HEK293T (cell line): ENCODE measurements at places on chromosomes 6 and 20.

DNA sequence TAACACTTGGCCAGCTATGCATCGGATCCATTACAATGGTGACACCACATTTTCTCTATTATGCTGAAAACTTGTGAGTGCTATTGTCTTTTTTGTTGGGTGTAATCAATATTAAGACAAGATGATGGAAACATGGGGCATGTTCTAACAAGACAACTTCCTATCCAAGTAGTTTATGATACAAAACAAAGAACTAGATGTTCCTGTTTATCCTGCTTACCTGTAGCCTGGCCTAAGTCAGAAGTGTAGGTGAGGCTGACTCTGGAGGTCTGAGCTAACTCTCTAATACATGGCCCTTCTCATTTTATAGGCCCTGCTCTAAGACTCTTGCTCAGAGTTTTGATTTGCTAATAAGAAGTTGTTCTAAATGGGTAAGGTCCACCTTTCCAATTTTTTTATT lies 242.4 kb upstream of the STXBP5 start:
- no peak for DNase-seq

DNA sequence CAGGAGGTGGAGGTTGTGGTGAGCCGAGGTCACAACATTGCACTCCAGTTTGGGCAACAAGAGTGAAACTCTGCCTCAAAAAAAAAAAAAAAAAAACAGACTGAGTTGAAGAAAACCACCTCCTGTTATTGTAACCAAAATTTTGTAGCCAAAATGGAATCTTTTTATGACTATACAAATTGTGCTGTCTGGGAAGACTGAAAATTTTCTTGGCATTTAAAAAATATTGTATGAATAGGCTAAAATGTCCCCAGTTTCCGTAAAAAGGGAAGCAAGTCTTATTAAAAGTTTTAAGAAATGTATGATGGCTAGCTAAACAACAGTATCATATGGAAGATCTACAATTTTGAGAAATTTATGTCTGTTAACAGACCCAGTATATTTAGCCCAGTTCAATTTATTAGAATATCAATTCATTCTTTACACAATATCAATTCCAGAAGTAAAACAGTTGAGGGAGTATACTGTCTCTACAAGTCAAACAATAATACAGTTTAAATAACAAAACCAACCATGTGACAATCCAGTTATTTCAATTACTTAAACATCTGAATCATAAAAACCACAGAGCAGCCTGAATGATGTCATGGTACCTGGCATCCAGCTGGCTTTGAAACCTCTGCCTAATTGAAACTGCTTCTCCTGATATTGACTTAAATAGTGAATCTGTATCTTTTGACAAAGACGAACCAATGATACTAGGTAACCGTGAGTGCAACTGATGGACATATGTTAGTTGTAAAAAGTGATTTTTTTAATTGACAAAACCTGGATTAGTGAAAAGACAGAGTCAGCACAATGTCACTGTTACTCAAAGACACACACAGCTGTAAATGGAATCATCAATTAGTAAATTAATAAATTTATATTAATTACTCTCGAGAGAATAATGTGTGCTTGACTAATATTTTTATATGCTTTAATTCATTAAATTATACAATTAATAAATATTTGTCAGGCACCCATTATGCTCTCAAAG lies 166.6 kb upstream of the MARCKS start:
- DNase-seq = no peak

DNA sequence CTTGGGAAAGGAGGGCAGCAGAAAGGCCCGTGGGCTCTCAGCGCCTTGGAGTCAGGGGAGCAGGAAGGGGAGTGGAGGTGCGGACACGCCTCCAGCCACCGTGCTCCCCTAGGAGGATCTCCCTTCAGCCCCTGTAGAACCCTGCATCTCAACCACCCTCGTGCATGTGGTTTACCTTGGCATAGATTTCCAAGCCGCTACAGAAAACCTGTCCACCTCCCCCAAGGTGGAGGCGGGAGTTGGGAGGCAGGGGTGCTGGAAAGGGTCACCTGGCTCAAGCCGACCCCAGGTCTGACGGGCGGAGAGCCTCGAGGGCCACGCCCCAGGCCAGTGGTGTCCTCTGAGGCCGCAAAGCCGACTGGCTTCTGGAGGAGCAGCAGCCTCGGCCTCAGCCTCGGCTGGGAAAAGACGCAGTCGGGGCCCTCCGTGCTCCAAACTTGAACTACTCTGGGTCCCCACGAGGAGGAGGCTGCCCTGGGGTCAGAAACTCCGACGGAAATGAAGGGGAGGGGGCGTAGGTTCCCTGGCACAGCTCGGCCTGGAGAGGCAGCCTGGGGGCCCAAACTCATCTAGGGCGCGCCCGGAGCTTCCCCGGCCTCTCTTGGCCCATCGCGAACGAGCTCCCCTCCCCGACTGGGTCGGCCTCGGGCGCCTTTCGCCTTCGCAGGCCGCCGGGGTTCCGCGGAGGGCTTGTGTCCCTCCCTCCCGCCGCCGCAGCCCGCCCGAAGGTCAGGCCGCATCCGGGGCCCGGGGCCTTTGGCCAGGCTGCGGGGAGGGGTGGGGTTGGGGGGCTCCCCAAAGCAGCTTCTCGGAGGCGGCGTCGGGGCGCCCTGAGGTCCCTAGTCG lies 6.3 kb upstream of the FOXF2 start:
- no peak for DNase-seq

DNA sequence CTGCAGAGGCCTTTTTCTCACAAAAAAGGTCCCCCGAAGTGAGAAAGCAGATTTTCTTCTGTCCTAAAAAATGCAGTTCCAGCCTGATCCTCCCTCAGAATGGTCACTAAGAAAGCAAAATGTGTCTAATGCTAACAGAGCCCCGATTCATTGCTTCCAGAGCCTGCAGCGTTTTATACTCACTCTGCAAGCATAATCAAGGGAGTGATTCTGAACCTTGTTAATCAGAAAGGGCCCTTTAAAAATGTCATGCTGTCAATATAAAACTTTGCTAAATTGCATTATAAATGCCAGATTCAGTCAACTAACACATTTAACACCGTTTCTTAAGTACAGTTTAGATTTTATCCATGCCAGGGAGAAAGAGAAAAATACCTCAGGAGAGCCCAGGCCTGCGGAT lies 202.8 kb downstream of the CD83 start:
- DNase-seq = no peak

DNA sequence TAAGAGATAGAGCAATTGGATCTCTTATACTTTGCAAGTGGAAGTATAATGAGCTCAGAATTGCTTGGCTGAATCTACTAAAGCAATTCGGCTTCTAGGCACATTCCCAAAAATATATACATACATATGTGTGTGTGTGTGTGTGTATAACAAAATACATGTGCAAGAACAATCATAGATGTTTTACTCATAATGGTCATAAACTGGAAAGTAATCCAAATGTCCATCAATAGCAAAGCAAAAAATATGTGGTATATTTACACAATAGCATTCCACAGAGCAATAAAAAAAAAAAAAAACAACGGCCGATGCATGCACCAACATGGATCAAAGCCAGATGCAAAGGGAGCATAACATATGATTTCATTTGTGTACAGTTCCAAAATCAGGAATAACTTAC lies 707.9 kb downstream of the RFPL4B start:
- no peak for DNase-seq

DNA sequence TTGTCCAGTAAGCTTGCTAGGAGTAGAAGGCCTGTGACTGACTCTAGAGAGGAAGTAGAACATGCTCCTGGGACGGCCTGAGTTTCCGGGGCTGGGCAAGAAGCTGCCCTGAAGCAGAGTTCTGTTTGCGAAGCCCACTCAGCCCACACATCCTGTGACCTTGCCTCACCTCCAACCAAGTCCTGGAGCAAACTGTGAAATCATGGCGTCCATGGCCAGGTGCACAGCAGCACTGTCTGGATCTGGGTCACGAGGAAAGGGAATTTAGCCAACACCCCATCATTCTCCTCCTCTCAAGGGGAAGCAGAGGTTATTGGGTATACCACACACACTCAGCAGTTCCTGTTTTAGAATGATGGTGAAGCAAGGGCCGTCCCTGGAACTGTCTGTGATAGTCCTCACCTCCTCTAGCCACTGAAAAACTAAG lies 87.5 kb downstream of the CRYBG1 start:
- no peak for DNase-seq

GRCh38 chr6:73784726-73785505 lies 88.9 kb downstream of the CD109 start:
- DNase-seq = no peak

- no peak for DNase-seq
These were observed 36.2 kb upstream of the PLCB1 start for GRCh38 chr20:8095648-8096572.
